Astrocyte (in vitro differentiated cells and primary cell): ENCODE measurements at places on chromosomes 11 and 22. TPM values are rescaled to one million over a fixed set of nuclear protein-coding genes. Genes with fewer than 3 reads are reported as not detected.
A peak's percentile ranks its signal among the peaks of the same experiment; 100 is the strongest.

The MCAM gene
- total RNA-seq: 188 and 213 TPM in 2 replicates

The UBE2L6 gene
- 159 and 182 TPM in 2 replicates for total RNA-seq

The SMCO4 gene
- total RNA-seq: 29.3 and 36.6 TPM in 2 replicates

The F2 gene
- total RNA-seq: 0.57 and 0.60 TPM in 2 replicates

The SGSM1 gene
- 0.05 TPM in 1 of 2 replicates, not detected in the other for total RNA-seq

The TRPM5 gene
- not detected in 2 replicates for total RNA-seq

The ZNF195 gene
- 42.1 and 57.5 TPM in 2 replicates for total RNA-seq

DNA sequence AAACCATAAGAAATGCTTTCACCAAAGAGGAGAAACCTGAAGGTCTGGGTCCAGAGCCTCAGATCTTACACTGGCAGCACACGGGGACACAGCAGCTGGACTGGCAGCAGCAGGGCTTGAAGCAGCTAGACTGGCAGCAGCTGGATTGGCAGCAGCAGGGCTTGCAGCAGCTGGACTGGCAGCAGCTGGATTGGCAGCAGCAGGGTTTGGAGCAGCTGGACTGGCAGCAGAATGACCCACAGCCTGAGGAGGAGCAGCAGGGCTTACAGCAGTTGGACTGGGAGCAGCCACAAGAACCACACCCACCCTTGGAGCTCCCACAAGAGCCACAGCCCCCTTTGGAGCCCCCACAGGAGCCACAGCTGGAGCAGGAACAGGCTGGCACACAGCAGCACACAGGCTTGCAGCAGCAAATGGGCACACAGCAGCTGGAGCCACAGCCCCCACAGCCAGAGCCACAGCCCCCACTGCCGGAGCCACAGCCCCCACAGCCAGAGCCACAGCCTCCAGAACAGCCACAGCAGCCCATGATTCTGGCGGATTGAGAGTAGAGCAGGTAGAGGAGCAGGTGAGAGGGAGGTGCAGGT, at the start of gene KRTAP5-11:
TSS of gene KRTAP5-11 (minus strand) at position 567 of the 587 bp plus-strand sequence. CDS start at position 529, 38 bp downstream.
- no peak for DNase-seq

DNA sequence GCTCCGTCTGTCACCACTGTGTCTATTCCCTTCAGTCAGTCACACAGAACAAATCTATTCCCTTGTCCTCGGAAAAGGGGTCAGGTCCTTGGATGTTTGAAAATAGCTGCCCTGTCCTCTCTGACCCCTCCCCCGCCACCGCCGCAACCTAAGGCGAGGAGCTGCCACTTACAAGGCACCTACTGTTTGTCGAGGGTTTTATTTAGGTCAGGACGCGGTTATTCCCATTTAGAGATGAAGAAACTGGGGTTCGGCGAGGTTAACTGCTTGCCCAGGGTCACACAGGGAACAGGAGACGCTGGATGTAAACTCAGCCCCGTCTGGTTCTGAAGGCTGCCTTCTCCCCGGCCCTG, 1468.1 kb downstream of the BRD1 start:
- no peak for DNase-seq

DNA sequence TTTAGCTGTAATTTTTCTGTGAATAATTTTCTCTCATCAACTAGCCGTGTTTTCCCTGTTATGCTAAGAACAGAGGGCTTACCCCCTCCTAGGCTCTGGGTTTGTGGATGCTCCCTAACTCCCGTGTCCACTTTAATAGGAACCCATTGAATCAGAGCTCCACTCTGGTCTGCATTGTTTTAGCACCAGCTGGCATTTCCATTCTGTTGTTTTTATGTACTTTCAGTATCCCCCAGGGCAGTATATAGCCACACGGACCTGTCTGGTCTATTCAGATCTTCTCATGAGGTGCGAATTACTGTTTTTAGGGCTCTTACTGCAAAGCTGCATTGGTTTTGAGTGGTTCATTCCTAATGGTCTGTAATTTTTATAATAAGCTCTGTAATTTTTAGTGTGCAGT, 16.0 kb downstream of the POLD3 start:
- no peak for DNase-seq

DNA sequence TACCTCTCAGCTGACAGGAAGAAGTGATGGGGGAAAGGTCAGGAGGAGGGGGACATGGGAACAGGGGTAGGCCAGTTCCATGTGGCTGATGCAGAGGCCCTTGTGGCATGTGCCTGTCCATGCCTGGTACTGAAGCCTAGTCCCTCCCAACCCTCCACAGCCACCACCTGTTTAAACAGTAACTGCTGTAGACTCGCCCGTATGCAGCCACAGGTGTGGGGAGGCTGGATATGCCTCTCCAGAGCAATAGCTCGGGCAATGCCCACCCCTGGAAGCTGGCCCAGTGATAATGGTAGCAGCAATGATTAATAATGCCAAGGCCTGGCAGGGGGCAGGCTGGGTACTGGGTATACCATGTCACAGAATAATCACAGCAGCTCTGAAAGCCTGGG, 2.3 kb downstream of the SMTN start:
- no peak for DNase-seq

GRCh38 chr11:66957971-66958231, 282 bp downstream of the PC start:
- no peak for DNase-seq

DNA sequence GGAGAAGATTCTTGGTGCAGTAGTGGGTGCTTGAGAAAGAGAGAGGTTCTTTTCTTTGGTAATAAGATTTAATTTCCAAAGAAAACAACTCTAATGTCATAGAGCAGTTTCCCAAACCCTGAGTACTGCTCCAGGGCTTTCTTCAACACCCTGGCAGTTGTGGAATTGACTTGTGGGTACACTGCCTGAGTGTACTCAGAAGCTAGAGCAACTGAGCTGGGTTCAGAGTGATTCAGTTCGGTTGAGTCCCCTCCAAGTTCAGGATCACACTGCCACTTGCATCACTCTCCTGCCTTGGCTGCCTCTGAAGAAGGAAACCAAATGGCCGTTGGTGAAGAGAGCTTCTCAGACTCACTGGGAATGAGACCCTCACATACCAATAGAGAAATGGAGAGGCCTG, 5.3 kb downstream of the DMC1 start:
- DNase-seq: no peak

GRCh38 chr22:41862160-41862529, 29.2 kb downstream of the SREBF2 start:
- DNase-seq: peak; percentile 24

DNA sequence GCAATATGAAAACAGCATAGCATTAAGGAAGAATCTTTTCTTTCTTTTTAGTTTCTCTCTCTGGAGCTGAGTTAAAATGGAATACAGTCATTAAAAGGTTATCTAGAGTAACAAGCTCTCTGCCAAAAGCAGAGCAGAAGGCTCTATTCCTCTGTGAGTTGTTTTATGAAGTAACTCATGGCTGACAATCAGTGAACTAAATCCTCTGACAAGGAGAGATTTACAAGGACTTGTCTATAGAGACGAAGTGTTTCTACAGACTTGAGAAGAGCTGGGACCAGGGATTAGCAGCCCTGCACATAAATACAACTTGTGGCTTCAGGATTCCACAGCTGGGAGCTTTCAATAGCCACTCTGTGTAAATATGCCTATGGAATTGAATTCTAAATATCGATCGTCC, 192.5 kb upstream of the RAG2 start:
- no peak for DNase-seq

- DNase-seq: no peak
Observed at GRCh38 chr22:43850529-43850928, 11.8 kb downstream of the SULT4A1 start.

DNA sequence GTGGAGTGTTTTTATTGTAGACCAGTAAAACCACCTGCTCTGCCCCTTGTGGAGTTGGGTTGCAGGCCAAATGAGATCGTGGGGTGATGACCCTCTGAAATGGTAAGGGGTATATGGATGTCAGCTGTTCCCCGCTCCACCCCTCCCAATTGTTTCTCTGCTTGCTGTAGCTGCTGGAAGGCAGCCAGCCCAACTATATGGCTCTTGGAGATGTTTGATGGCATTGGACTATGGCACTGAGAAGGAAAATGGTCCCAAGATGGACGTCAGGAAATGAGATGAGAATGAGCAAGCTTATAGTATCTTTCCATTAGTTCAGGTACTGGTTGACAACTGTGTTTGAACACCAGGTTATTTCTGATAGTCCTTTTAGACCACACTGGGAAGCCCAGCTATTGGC, 94.8 kb upstream of the SORL1-AS1 start:
- DNase-seq: no peak

GRCh38 chr11:110085255-110085838, 7.8 kb upstream of the ZC3H12C start:
- DNase-seq: no peak

DNA sequence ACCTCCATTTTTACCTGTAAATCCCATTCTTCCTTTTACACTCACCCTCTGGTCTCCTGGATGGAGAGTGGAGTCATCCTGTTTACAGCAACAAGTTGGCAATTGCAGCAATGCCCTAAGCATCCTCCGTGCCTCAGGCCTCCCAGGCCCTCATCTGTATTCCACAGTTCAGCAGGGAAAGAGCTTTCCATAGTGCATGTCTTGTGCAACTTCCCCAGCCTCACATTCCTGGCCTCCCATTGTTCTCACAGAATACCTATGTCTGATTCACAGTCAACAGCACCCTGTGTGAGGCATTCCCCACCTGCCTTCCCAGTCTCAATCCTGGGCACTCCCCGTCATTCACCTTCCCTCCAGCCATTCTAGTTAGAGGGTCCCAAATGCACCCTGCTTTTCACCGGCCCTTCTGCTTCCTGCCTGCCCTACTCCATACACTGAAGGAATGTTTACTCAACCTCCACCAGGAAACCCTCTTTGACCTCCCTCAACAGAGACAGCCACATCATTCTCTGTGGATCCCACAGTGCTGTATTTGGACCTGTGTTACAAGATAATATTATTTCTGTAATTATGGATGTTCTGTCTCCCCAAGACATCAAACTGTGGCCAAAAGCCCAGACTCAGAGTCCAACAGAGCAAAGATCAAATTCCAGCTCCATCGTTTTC, 405.7 kb downstream of the BUD13 start:
- peak; percentile 4 for DNase-seq

DNA sequence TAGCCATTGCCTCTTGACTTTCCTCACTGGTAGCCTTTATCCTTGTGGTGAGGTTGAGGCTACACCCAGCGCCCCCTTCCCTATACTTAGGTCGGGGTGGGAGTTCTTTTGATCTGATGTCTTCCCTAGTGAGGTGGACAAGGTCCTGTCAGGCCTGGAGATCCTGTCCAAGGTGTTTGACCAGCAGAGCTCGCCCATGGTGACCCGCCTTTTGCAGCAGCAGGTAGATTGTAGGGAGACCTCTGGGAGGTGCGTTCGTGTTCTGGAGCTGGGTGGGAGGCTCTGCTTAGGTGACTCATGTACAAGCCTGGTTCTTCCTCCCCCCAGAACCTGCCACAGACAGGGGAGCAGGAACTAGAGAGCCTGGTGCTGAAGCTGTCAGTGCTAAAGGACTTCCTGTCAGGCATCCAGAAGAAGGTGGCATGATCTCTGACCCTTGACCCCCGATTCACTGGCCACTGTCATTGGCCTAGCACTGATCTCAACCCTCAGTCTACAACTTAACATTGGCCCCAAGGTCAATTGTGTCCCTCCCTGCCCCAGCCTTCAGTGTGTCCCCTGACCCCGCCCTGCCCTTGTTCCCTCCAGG, 4.9 kb downstream of the INPPL1 start:
- no peak for DNase-seq

- peak; percentile 44 for DNase-seq
Observed at GRCh38 chr11:130894322-130895025, 21.8 kb downstream of the SNX19 start.
